Urinary bladder (tissue), 4 donors: ENCODE measurements at places on chromosomes 5 and 9. TPM values are rescaled to one million over a fixed set of nuclear protein-coding genes. Genes with fewer than 3 reads are reported as not detected.

FAM153A gene
- total RNA-seq, result not detected

ZNF484 gene
- total RNA-seq, result 44.1 TPM

GRCh38 chr9:5566054-5566618, 55.8 kb downstream of the PDCD1LG2 start:
- DNase-seq, result no peak

DNA sequence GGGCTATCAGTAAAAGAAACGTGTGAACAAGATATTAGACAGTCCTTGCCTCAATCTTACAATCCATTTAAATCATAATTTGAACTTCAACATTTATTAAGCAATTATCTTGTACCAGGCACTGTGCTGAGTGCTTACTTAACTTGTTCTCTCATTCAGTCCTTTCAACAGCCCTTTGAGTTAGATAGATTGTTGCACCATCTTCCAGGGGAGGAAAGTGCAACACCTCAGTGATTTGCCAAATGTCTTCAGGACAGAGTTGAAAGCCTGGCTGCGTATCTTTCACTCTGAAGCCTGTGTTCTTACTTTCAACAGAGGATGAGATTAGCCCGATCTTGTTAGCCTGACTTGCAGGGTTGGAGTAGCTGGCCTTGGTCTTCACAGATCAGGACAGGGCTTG, 34.2 kb upstream of the SUB1 start:
- no peak for DNase-seq

- no peak for DNase-seq
These were observed 9.5 kb downstream of the GZMK start for GRCh38 chr5:55033568-55033967.

DNA sequence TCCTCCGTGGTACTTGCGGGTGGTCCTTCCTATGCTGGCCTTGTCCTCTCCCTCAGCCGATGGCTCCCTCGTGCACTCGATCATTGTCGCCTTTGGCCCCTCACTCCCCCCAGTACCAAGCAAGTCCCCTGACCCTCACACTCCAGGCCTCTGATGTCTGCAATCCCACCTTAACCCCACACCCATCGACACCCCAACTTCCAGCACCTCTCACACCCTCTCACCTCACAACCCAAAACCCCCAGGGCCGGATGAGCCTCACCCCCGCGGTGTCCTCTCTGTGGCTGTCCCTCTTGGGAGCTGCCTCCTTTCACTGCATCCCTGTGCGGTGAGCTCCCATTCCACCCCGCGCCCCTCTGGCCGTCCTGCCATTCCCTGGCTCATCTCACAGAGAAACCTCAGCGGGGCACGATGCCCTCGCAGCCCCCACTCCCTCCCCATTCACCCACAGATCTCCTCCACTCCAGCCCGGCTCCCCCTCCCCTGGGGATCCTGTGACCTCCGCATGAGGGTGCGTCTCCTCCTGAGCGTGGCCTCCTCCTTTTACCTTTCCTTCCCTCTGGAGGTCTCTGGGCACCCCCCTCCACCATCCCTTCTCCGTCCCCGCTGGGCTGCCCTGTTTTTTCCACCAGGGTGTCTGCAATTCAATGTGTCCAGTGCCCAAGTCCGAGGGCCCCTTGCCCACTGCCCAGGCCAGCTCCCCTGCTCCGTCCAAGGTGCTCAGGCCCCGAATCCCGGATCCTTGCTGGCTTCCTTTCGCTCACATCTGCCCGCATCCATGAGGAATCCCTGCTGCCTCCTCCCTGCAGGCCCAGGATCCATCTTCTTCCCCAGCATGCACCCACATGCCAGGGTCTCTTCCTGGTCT, 15.8 kb upstream of the RNU6ATAC start:
- DNase-seq, result no peak

GRCh38 chr9:136734837-136735496, 7.8 kb downstream of the LCN10 start:
- DNase-seq, result no peak

DNA sequence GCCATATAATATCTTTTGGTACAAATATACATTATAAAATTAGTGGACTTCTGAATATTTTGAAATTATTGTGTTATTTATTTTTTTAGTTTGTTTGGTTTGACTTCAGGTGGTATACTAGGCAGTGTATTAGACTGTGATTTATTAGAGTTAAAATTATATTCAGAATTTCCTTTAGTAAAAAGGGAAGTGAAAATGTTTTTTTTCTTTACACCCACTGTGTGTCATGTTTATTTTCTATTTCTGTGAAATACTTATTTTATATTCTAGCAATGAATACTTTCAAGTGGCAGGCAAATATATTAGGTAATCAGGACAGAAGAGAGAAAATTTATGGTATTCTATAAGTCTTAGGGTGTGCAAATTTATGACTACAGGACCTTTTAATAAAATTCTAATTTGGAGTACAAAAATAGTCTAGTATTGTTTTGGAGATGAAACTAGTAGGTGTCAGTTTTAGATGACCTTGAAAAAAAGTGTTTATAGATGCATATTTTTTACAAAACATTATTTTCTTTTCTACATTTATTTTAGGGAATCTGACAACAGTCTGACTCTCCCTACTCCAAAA, 8.8 kb downstream of the CSNK1G3 start:
- no peak for DNase-seq

DNA sequence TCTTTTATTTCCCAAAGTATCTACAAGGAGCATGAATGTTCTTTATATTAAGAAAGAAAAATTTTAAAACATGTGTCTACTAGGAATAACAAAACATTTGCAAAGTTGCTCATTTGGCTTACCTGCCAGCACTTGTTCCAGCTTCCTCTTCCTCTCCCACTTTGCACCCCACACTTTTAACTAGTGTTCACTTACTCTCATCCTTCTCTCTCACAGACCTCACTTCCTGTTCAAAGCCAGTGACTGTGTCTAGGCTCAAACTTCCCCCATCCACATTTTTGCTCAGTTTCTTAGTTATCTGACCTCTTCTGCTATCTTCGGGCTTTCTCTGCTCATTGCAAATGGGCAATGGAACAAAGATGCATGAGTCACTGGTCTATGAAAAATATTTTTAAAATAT, 512.2 kb upstream of the ZNF462 start:
- DNase-seq, result no peak
